ENCODE measurements at places on chromosomes 16 and 17.

- no peak for DNase-seq
These were observed 78.5 kb upstream of the NACA2 start for GRCh38 chr17:61669522-61669921.

GRCh38 chr17:67995570-67996263, 552 bp downstream of the C17orf58 start:
- DNase-seq = peak; percentile 33

DNA sequence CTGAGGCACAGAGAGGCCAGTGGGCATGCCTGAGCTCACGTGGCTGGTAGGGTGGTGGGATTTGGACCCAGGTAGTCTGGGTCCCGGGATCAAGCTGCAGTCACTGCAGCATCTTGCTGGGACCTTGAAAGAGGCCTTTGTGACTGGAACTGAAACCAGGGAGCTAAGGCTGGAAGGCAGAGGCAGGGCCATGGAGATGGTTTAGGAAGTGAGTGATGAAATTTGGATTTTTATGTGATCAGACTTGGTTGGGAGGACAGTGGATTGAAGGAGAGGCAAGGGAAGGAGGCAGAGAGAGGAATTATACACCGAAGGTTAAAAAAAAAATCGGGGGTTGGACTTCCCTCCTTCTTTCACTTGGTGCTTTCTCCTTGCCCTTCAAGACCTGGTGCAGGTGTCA, 255.4 kb upstream of the CACNG5 start:
- no peak for DNase-seq

DNA sequence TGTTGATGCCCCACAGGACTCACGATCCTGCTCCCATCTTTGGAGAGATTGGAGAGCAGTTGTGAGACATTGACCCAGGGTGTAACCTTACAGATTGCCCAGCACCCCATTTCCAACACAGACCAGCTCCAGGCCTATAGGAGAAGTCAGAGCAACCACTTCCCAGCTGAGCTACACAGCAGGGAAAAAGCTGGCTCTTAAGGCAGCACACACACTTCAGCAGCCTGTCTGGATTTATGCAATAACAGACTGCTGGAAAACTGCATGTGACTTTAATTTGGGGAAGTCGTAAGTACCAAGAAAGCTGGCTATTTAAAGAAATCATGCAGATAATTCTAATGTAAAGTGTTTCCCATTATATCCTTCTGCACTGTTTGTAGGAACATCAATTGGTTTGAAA, 30.8 kb downstream of the NOG start:
- no peak for DNase-seq

Measured in hindlimb muscle (tissue), 1 donor.